ENCODE measurements at places on chromosomes 11 and 22.

GRCh38 chr11:64235437-64236161 is 1.2 kb downstream of the VEGFB start:
- DNase-seq = no peak

DNA sequence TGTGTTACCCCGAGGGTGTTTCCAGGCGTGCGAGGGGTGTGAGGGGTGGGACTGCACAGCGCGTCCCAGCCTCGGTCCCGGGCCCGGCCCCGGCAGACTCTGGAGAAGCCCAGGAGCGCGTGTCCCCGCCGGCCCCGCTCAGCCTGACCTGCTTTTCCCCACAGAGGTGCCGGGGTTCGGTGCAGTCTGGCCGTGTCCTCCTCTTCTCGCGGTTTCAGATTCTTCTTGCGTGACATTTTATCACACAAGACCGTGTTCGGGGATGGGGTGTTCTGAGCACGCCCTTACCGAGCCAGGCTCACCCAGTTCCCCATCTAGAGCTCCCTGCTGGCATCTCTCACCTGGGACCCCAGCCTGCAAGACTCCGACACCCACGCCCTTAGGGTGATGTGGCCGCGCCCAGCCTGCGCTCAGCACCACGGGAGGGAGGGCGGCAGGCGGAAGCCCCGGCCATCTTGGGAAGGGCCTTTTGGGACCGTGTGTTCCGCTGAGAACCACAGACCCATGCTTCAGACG is 775.6 kb downstream of the BRD1 start:
- DNase-seq = no peak

GRCh38 chr11:128598096-128598495 is 10.7 kb upstream of the ETS1 start:
- no peak for DNase-seq

GRCh38 chr11:13339195-13340153 is 61.9 kb downstream of the BMAL1 start:
- DNase-seq = peak; percentile 92

GRCh38 chr22:37777122-37777687 is 30.5 kb upstream of the GCAT start:
- peak; percentile 78 for DNase-seq

GRCh38 chr11:47572715-47573255 is 6.0 kb downstream of the KBTBD4 start:
- no peak for DNase-seq

DNA sequence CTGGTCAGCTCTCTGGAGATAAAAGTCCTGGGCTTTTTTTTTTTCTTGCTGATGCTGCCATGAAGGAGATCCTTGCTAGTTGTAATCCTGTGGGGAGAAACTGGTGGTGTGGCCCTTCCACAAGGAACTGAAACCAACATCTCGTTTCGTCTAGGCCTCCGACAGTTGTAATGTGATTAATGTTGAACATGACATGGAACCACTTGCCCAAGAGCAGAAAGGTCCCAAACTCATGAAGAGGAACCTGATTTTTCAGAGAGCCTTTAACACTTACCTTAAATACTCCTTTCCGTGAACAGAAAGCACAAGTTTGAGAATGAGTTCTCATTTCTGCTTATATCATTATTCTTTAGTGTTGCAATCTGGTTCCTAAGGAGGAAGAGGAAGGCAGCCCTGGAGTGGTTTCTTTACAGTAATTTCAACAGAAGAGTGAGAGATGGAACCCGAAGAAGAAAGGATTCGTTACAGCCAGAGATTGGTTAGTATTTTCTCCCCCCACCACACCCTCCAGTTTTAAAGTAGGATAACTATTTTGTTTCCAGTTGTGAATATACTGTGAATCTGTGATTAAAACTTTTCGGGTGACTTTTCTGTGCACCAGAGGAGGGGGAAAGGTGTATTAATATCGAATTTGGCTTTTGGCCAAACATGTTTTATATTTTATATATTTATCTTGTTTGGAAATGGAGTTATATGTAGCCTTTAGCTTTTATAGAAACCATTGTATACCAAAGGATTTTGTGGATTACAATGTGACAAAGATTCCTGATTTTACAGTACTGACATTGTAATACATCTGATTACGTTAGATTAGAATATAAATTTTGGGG is 2.0 kb downstream of the KDM2A start:
- DNase-seq = peak; percentile 16

GRCh38 chr22:26170112-26170492 is 840 bp downstream of the SEZ6L start:
- DNase-seq = no peak

- DNase-seq = no peak
These were observed 5.3 kb downstream of the HNRNPUL2 start for GRCh38 chr11:62721994-62722393.

Data from A172 (cell line).